ENCODE measurements at places on chromosomes 13 and 19. TPM values are rescaled to one million over a fixed set of nuclear protein-coding genes. Genes with fewer than 3 reads are reported as not detected.

DNA sequence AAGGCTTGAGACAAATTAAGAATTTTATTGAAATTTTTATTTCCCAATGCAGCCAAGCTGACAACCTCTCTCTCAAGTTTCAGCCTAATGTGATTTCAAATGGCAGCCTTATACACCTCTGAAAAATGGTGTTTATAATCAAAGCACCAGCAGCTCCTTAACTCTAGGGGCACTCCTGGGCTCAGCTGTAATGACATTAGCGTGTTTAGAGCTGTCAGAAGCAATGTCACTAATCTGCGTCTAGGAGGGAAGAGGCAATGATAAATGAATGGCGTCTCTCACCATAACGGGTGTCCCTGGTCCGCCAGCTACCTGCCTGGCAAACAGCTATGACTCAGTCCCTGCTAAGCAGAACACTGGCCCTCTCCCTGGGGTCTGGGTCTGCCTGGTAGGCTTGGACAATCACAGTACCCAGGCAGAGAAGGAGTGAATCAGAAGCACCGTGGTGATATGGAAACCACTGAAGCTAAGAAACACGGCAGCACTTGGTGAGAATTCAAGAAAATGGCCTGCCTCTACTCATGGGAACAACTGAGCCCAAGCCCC lies 131.8 kb upstream of the VSTM2B start:
- DNase-seq = no peak

DNA sequence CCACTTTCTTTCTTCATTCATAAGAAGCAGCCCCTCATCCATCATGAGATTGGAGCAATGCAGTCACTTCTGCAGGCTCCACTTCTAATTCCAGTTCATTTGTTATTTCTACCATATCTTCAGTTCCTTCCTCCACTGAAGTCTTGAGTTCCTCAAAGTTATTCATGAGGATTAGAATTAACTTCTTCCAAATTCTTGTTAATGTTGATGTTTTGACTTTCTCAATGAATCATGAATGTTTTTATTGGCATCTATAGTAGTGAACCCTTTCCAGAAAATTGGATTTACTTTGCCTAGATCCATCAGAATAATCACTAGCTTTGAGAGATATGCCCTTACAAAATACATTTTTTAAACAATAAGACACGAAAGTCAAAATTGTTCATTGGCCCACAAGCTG lies 2567.7 kb upstream of the PCDH20 start:
- DNase-seq = no peak

- no peak for DNase-seq
Measured at GRCh38 chr19:2014731-2015607, 545 bp downstream of the BTBD2 start.

- DNase-seq = no peak
Measured at GRCh38 chr19:3712663-3713611, 4.8 kb downstream of the TJP3 start.

- DNase-seq = no peak
Measured at GRCh38 chr13:43085545-43085944, 62.2 kb downstream of the DNAJC15 start.

GRCh38 chr13:112614835-112615234 lies 26.9 kb upstream of the TUBGCP3 start:
- DNase-seq = no peak

DNA sequence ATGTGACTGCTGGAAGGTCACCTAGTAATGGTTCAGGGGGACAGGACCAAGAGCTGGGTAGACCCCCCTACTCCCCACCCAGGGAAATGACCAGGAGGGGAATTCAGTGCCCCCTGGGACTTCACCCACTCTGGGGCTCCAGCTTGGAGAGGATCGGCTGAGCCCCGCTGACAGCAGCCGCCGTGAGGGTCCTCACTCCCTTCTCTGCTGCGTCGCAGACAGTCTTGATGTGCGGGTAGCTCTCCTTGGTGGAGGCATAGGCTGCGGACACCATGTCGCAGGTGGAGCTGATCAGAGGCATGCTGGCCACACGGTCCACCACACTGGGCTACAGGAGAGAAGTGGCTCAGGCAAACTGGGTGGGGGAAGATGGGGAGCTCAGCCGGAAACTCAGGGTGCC lies 7.8 kb downstream of the PLIN3 start:
- DNase-seq = no peak

DNA sequence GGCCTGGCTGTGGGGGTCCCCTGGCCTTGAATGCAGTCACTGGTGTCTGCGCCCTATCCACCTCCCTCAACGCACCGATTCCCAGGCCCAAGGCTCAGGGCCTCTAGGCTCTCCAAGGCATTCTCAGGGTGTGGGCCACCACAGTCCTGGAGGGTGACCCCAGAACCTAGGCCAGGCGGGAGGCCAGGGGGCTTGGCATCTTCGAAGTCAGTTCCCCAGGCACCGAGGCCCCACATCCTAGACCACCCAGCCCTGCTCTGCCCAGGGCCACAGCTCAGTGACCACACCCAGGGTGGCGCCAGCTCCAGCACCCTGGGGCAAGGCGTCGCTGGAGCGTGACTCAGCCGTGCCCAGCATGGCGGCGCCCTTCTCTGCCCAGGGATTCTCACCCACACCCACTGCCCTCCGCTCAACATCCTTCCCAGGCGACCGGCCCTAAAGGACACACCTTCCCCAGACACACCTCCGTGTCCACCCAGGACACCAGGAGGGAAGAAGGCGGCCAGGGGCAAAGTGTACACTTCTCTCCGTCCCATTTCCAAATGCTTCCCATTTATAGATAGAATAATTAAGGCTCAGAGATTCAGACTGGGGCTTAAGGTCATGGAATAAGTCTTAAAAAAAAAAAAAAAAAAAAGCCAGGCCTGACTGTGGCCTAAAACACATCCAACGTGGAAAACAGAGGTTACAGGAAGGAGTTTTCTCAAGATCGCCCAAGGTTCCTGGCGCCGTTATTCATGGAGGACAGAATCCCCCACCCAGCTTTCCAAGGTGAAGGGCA lies 36.4 kb upstream of the NANOS3 start:
- DNase-seq = no peak

Gene C1QTNF9B
- total RNA-seq = not detected

Gene NKG7
- total RNA-seq = 3.9 TPM

Gene IGSF23
- total RNA-seq = not detected

Gene FFAR3
- not detected for total RNA-seq

Gene FGF9
- total RNA-seq = 1.2 TPM

All from tibial nerve (tissue), 4 donors.